ENCODE measurements at places on chromosomes 2 and 18. TPM values are rescaled to one million over a fixed set of nuclear protein-coding genes. Genes with fewer than 3 reads are reported as not detected.

The CDH20 gene
- total RNA-seq, result 0.13 TPM

The TEX44 gene
- not detected for total RNA-seq

DNA sequence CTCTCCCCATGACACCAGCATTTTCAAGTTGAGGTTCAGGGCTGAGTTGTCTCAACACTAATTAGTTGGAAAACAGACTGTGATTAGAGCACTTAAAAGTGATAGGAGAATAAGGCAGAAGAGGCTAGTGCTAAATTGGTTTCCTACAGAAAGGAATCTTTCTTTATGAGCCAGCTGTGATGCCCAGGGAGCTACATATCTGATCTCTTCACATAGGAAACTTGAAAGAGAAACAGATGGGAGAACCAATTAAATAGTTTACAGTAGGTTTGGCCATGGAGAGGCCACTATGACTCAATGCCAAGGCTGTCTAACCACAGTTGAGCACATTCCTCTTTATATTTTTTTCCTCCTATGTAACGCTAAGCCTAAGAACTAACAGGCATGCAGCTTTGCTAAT is 418.3 kb upstream of the CYRIA start:
- DNase-seq, result no peak

- DNase-seq, result no peak
Observed at GRCh38 chr18:8826971-8827370, 121.6 kb downstream of the MTCL1 start.

DNA sequence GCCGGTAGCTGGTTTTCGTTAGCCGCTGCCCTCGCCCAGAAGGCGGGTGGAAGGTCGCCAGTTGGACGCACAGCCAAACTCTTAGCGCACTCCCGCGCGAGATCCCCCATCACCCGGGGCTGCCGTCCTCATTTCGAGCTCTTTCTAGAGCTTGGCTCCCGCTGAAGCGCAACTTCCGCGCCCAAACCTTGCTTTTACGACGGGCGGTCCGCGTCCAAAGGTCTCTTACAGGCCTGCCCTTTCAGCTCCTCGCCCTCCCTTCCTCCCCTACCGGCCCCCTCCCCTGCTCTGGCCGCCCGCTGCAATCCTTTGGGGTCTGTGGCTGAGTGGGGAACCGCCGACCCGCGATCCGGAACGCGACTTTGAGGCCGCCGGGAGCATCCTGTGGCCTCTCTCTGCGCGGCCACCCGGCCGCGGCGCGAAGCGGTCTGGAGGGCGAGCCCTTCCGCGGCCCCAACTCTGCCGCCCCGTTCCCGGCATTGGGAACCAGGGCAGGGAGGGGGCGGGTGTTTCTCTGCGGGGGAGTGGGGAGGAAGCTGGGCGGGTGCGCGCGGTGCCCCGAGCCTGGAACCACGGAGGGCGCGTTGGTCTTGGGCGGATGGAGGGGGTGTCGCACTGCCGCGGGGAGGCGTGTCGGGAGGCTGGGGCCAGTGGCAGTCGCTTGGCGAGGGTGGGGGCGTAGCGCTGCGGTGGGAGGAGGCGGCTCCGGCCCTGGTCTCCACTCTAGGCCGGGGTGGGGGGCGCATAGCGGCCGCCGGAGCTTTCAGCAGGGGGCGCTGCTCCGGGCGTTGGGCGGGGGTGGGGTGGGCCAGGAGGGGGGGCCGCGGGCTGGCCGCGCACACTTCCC is at the start of gene GDF7:
Gene GDF7 (plus strand): TSS at position 841 of the 847 bp plus-strand sequence. CDS start 96 bp downstream, outside the sequence.
- no peak for DNase-seq

GRCh38 chr2:60742419-60742818 is 13.6 kb upstream of the PAPOLG start:
- DNase-seq, result no peak

- no peak for DNase-seq
Observed at GRCh38 chr18:23897291-23897690, 117.3 kb upstream of the TTC39C start.

The FOXI3 gene
- total RNA-seq, result not detected

DNA sequence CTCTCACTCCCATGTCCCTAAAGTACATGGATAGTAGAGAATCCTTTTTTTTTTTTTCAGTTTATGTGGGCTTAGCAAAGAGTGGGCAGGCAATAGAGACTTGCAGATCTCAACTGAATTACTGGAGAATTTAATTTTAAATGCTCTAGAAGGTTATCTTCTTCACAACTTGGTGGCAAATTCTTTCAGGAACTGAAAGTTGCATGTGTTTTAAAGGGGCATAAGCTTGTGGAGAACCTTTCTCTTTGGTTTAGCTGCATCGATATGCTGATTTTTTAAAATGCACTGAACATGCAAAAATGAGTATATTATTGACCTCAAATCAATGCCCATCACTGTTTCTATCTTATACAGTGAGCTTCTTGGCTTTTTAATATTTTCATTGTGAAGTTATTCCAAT is 24.9 kb upstream of the GALNT3 start:
- DNase-seq, result no peak

The LOXHD1 gene
- total RNA-seq, result not detected

GRCh38 chr2:157459486-157459885 is 15.6 kb upstream of the CYTIP start:
- no peak for DNase-seq

- no peak for DNase-seq
Observed at GRCh38 chr2:128513961-128514283, 195.3 kb upstream of the HS6ST1 start.

DNA sequence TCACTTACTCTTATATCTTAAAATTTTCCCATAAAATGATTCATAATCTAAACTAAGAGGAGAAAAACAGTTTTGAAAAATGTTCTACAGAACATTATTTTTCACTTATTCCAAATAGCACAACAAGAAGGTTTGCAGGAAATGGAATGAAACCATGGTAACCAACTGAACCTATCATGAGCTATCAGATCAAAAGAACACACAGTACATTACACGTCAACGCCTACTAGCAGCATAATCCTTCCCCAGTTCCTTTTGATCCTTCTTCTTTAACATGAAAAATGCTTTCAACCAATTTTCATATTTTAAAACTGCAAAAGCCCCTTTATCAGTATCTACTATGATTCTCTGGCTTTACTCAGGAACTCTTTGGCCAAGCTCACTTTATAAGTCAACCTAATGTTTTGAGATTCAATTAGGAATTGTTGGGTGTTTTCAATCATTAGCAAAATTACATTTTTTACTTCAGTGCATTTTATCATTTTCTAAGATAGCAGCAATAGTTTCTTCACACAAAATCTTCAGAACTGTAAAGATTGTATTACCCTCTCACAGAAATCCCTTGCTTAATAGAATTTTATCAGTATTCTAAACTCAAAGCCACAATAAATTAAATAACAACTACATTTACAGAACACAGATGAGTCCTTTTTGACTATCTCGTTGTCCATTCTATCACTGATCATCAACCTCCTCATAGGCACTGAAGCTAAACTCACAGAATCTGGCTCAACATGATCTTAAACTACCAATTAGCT is 102.5 kb downstream of the CHN1 start:
- DNase-seq, result no peak

The GTF3C2 gene
- total RNA-seq, result 76.7 TPM

The HOXD10 gene
- not detected for total RNA-seq

The GALNT5 gene
- not detected for total RNA-seq

- DNase-seq, result no peak
Observed at GRCh38 chr2:8078705-8079104, 603.2 kb upstream of the ID2 start.

GRCh38 chr18:23306822-23307221 is 146.3 kb upstream of the RIOK3 start:
- peak; percentile 59 for DNase-seq

DNA sequence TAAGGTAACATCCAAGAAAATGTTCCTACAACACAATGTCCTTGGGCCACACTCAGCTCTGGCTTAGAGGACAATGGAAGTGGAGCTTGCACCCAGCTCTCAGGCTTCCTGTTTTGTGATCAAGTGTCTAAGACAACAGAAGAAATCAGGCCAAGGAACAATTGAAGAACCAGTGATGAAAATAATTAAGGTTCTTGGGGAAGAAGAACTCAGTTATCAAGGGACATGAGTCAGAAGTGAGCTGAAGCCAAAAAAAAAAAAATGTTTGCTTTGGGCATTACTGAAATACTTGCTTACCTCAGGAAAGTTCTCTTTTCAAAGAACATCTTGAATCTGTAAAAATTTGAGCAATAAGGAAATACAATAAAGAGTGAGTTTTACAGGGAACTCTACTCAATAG is 299.0 kb downstream of the FBXO15 start:
- no peak for DNase-seq

The HOXD8 gene
- not detected for total RNA-seq

DNA sequence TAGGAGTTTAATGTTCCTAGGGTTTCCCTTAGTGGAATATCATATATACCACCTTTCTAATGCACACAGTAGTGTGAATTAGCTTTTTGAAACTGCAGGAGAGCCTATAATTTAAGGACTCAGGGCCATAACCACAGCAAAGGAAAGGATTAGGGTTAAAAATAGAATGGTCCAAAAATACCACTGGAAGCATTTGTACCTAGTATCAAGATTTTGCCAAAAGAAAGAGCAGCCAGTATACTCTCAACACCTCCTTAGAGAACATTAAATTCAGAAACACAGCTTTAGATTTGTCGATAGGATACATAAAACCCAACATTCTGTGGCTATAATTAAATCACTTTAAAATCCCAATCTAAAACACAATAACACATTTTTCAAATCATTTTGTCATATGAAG is 634.9 kb downstream of the EPHA4 start:
- DNase-seq, result no peak

Data from CD8-positive, alpha-beta memory T cell (primary cell).